Stimulated activated CD4-positive, alpha-beta T cell treated with anti-CD3 and anti-CD28 coated beads, TNF-alpha, amount 100 ng/mL, for 4 hours (primary cell): ENCODE measurements at places on chromosomes 4 and X.

- no peak for DNase-seq
Observed at GRCh38 chrX:38489341-38489740, 72.0 kb upstream of the TSPAN7 start.

DNA sequence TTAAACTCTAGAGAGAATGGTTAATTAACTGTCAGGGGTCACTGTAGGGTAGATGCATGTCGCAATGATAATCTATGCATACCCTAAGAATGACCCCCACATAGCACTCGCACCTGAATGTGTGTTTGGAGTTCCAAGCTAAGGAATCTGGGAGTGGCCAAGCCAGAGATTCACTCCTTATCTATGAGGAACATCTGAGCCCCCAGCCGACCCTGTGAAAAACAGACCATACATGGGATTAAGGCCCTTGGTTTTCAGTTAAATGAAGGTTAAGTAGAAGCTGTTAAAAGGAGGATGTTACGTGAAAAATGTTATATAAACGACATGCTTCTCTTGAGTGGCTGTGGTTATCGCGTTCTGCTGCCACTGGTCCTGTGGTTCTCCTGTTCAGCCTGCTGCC, 147.2 kb downstream of the RELL1 start:
- DNase-seq = no peak

DNA sequence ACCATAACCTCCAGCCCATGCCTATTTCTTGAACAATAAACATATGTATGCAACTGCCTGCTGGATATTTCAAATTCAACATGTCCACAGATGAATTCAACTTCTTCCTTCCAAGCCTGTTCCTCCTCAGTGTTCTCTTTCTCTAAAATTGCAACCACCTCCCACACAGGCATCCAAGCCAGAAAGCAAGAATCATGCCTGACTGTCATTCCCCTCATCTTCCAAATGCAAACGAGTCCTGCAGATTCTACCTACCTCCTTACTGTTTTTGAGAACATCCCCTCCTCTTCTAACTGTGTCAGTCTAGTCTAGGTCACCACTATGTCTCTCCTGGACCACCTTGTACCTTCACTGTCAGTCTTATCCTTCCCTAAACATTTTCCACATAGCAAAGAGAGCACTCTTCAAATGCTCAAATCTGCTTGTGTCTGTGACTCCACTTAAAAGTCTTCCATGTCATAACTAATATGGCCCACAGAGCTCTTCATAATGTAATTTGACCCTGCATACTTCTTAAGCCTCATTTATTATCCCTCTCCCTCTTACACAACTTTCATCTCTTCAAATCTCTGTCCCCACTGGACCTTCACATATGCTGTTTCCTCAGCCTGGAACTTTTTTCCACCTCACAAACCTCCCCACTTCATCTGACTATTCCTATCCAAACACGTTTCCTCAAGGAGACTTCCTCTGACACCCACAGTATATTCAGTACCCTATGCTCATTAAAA, 25.7 kb downstream of the MAPK10 start:
- DNase-seq = no peak

GRCh38 chr4:152697284-152698088, 17.7 kb upstream of the TMEM154 start:
- no peak for DNase-seq

- no peak for DNase-seq
Observed at GRCh38 chrX:127405946-127406345, 586.4 kb downstream of the PRR32 start.

- DNase-seq = no peak
Observed at GRCh38 chr4:16884673-16885460, 13.6 kb downstream of the LDB2 start.

DNA sequence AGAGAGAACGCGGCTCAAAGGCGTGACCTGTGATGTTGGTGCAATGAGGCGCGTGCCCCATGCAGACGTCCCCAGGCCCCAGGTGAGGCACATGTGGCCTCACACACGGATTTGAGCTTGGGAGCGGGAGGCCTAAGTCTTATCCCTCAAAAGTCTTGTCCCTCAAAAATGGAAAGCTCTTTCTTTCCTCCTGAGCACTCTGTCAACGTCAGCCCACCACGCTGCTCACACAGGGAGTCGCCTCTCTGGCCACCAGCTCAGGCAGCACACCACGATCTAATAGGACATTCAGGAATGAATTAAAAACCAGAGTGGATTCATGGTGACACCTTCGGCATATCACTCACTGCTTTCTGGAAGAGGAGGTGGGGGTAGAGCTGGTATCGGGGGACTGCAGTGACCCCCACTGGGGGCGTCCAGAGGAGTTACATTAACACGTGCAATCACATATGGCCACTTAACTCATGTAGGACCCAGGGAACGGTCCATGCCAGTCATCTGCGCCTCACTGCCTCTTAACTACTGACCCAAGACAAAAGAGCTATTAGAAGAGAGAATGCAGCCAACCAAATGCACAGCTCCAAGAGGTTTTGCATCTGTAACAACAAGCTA, 21.9 kb upstream of the CYP4V2 start:
- no peak for DNase-seq

DNA sequence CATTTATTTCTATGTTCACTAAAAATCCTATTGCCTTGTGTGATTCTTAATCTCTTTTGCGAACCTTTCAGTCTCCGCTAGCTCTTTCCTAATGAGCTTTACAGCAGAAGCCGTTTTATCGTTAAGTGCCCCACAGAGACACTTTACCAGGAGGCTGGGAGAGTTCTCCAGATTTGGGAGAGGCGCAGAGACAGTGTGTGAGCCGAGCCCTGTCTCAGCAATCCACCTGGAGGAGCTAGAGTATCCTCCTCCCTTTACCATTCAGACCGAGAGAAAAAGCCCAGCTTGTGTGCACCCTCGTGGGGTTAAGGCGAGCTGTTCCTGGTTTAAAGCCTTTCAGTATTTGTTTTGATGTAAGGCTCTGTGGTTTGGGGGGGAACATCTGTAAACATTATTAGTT, 54.9 kb upstream of the MTM1 start:
- no peak for DNase-seq

- DNase-seq = no peak
Observed at GRCh38 chr4:144338834-144339233, 198.3 kb upstream of the GYPA start.

DNA sequence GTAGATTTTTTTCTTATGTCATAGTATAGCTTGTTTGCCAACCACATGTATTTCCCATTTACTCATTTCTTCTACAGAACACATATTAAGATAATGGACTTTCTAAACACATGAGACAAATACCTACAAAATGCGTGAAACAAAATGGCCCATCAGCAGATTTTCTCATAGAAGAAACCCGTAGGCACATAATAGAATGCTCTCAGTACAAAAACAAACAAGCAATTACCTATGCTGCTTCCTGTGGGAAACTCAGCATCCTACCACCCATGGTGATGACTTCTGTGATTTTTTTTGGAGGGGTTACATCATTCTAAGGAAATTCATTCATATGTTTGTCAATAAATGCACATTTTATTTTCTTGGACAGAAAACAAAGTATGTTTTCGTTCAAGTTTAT, 343.6 kb downstream of the SPRY1 start:
- DNase-seq = no peak

- DNase-seq = no peak
Observed at GRCh38 chrX:149830192-149830873, 48.6 kb downstream of the MAGEA9 start.

GRCh38 chr4:183392377-183392776, 52.1 kb upstream of the CDKN2AIP start:
- no peak for DNase-seq

DNA sequence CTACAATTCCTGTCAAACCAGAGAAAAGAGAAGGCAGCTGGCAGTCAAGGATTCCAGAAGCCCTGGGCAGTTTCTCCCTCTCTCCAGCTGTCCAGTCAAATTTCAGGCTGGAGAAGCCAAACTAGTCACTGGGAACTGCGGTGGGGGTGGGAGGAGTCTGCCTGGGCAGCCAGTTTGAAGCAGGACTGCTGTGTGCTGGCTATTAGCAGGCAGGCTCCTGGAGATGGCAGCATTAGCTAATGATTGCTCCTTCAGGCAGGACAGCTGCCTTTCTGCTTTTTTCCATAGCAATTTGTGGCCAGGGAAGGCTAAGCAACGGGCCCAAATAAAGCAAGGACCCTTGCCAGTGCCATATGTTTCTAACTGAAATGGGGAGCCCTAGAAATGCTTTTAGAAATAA, 44.7 kb upstream of the FGF13 start:
- no peak for DNase-seq

GRCh38 chrX:46589977-46590723, 16.6 kb downstream of the CHST7 start:
- DNase-seq = no peak

DNA sequence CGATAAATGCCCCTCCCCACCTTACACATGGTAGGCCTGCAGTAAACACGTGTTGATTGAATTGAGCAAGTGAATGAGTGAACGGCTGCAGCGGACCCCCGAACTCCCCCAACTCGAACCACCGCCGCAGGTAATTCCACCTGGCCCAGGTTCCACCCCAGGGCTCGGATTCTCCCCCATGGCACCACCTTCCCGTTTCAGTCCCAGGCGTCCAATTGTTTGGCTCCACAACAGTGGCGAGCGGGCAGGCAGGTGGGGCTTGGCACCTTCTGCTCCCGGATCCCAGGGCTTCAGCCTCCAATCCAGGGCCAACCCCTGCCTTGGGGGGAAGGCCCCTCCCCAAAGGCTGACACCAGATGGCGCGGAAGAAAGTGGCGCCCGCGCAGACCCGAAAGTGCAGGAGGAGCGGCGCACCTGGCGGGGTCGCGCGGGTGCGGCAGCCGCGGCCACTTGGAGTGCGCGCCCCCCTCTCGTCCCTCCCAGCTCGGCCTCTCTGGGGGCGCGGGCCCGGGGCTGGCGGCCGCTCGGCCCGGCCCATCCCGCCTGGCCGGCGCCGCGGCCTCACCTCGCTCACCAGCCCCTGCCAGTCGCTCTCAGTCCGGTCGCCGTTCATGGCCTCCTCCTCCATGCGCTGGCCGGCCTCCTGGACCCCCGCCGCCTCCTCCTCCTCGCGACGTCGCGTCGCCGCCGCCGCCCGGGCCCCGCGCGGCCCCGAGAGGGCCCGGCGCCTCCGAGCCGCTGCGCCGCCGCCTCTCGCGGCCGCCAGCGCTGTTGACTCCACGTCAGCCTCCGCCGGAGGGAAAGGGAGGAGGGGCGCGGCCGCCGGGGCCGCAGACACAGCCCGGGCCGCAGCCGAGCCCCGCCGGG, at the start of gene CCDC149:
TSS of gene CCDC149 (minus strand) at position 791 of the 867 bp plus-strand sequence. CDS start at position 613, 178 bp downstream.
- no peak for DNase-seq

- DNase-seq = no peak
Observed at GRCh38 chr4:26206999-26207398, 113.8 kb upstream of the RBPJ start.

- DNase-seq = no peak
Observed at GRCh38 chr4:83149865-83150652, 35.5 kb upstream of the PLAC8 start.

DNA sequence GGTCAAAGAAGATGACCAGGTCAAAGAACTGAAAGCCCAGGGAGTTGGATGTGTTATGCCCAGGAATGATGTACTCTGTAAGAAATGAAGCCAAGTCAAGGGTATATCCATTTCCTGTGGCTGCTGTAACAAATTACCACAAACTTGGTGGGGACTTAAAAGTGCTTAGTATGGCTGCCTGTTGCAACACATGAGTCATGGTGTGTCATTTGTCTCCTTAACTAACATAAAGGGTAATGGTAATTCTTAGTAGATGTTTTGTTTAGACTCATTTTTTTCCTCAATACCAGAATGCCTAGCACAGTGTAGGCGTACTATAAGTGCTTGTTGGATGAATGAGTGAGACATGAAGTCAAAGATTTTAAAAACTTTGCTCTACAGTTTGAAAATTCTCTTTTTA, 45.7 kb downstream of the SYTL5 start:
- no peak for DNase-seq

- DNase-seq = no peak
Observed at GRCh38 chr4:152486429-152487389, 49.2 kb downstream of the FBXW7 start.

- no peak for DNase-seq
Observed at GRCh38 chr4:38560340-38560739, 103.7 kb upstream of the KLF3 start.

DNA sequence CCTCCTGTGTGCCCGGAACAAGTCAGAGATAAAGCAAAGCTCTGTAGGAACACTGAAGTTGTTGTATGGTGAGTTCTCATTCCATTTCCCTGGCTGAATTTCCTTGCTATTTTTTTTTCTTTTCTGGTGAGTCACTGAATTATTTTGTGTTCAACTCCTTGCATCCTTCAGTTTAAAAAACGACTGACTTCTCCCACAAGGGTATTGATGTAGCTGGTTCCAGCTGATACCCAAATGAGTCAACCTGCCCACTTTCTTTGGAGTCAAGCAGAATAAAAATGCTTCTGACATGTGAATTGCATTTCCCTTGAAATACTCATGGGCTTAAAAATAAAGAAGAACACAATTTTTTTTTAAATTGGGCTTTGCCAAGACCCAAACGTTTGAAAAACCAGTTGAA, 85.5 kb downstream of the SHOX start:
- DNase-seq = no peak

- DNase-seq = no peak
Observed at GRCh38 chr4:128290526-128290925, 2.9 kb upstream of the PGRMC2 start.

- no peak for DNase-seq
Observed at GRCh38 chr4:3413217-3413671, 28.5 kb upstream of the HGFAC start.

- no peak for DNase-seq
Observed at GRCh38 chr4:33837043-33837838, 2407.1 kb downstream of the ARAP2 start.

DNA sequence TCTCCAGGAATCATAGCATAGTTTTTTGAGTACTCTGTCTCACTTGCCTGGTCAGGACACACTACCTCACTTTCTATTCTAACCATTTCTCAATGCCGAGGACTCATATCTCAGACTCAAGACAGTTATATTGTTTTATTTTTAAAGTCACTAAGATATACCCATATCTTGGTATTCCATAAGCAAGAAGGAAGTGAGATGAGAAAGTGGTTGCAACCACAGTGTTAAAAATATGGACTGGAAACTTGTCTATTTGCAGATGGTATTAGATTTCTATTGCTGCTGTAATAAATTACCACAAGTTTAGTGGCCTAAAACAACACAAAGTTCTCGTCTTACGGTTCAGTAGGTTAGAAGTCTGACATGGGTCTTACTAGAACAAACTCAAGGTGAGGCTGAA, 344.8 kb upstream of the MAGEB2 start:
- no peak for DNase-seq

GRCh38 chrX:22652596-22652995, 347.2 kb upstream of the DDX53 start:
- DNase-seq = no peak

DNA sequence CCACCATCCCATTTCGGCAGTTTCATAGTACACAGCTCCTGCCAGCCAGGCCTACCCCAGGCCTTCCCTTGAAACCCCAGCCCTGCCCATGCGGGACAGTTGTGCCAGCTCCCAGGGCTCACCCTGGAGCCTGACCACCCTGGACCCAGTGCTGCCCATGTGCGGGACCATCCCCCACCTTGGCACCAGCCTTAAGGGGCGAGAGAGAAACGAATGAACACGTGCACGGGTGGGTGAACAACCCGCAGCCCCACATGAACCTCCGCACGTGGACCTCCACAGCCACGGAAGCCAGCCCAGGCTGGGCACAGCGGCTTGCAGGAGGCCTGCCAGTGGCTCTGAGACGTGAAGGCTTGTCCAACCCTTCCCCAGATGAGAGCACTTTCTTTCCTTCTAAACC, 76.0 kb upstream of the MXD4 start:
- DNase-seq = no peak

GRCh38 chr4:11622961-11623725, 194.4 kb upstream of the HS3ST1 start:
- DNase-seq = no peak

GRCh38 chrX:20139966-20140365, 1.7 kb downstream of the EIF1AX start:
- no peak for DNase-seq
